ENCODE measurements at places on chromosomes 4 and X.
A peak's percentile ranks its signal among the peaks of the same experiment; 100 is the strongest.

DNA sequence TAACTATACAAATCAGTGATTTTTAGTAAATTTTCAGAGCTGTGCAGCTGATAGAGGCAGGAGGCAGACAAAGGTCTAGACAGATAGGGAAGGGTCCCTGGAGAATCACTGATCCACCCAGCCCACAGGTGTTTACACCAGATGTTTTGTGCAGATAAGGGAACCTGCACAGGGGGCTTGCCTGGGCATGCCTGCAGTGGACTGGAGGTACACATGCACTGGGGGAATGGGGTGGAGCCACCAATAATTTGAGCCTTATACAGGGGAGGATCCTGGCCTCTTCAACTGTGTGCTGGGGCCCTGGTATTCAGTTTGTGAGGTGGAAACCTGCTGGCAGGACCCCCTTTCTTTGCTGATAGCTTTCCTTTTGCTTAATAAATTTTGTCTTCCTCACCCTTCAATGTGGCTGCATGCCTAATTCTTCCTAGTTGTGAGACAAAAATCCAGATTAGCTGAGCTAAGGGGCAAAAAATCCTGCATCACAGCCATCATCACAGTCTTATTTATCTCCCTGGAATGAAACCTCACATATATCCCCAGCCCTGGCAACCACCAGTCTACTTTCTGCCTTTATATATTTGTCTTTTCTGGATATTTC is 102.8 kb downstream of the KDM6A start:
- no peak for DNase-seq

DNA sequence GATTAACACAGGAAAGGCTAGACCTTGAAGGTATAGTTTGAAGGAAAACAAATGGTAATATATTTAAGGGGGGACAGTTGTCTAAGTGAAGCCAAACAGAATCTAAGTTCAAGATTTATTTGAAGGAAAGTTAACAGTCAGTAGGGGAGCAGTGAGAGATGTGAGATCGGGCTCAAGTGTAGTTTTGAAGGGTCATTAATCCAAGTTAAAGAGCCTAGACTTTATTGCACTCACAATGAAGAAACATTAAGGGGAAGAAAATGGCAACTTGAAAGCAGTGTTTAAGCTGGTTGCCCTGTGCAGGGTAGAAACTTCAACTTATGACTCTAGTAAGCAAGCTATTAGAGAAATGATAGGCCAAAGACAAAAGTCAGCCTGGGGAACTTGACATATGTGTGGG is 1952.2 kb downstream of the PCDH7 start:
- no peak for DNase-seq

DNA sequence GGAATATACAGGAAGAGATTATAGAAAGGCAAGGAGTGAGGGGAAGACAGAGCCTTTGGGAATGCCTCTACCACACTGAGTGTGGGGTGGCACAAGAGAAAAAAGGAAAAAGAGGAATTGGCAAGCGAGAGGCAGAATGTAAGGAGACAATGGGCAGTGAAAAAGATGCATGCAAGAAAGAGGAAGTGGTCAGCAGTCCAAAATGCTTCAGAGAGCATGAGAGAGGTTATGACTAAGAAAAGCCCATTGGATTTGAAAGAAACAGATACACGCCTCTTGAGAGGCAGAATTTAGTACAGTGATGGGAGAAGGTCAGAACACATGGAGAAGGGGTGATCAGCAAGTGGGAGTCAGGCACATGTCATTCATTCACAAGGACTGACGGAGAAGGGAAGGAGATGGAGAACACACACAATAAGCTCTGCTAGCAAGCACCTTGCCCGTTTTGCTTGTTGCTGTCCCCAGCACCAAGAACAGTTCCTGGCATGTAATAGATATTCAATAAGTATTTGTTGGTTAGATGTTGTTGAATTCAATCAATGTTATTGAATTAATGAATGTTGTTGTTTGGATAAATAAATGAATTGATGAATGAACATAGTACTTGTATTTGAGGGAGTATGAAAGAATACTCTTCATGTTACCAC is 6.3 kb downstream of the DCHS2 start:
- no peak for DNase-seq

DNA sequence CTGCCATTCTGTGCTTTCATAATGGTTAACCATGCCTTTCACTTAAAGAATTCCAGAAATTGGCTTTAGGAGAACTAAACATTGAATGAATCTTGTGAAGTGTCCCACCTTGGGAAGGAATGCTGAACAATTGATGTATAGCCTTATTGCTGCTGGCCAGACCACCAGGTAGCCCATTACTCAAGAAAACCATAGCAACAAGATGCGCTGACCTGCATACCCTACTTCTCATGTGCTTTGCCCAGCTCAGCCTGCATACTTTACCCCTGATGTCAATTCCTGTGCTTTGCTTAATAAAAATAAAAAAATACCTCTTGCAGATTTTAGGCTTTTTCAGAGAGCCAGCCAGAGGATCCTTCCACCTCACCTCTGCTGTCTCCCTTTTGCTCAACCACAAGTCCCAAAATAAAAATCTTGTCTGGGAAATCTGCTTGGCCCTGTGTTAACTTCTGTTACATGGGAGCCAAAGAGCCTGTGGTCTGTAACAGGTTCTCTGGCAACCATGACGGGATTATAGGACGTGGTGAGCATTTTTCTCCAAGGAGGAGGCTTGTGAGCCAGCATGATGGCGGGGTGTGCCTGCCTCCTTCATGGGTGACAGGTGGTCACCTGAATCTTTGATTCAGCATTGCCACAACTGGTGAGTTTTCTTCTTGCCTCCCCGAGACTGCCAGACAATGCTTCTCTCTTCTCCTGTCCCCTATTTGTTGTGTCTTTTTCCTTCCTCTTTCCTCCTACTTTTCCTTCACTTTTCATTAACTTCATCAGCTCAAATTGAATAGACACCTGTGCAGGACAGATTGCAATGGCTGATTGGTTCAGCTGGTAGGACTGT is 106.8 kb downstream of the ARSJ start:
- DNase-seq: no peak

- DNase-seq: no peak
These were observed 17.6 kb downstream of the PDLIM5 start for GRCh38 chr4:94469221-94469784.

- no peak for DNase-seq
These were observed 76.0 kb upstream of the FAM47B start for GRCh38 chrX:34866646-34867045.

DNA sequence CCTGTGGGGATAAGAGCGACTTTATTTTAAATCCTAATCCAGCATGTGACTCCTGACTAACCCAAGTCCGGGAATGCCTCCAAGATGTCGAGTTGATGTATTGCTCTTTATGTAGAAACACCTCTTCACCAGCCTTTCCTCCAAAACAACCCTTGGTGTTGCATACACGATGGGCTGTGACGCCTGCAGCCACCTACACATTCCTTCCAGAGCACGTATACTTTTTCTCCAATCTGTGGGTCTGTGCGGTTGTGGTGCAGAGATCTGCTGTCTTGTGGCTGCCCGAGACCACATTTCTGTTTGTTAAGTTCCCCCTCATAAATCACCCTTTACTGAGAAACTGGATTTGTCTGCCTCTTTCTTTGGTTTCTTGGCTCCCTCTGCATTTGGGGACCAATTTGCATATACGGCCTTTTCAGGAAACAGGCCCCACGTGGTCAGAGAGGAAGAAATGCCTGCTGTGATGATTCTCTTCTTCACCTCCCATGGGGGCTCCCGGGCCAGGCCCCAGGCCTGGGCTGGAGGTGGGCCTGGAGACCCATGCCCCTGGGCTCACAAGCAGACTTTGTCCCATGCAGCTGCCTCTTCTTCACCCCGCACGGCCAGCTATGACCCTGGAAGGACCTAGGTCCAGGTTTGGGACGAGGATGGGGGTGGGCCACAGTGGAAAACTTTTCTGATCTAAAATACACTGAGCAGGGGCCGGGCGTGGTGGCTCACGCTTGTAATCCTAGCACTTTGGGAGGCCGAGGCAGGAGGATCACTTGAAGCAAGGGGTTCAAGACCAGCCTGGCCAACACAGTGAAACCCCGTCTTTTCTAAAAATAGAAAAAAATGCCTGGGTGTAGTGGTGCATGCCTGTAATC is 21.4 kb upstream of the AFAP1 start:
- peak; percentile 44 for DNase-seq

DNA sequence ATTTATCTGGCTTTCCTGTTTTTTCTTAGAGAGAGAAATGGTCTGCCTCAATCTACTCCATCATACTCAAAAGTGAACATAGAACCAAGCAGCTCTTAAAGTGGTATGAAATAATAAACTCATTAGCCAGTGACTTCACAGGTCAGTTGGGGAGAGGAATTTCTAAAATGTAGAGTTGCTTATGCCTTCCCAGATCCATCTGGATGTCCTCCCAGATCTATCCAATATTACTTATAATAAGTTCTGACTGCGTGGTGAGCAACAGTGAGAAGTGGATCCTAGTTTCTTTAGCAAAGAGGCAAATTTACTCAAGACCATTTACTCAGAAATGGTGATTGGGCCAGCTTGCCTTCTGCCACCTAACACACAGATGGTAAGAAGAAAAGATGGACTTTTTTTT is 748.0 kb downstream of the PCDH18 start:
- no peak for DNase-seq
